Amygdala (tissue), 56 donors: ENCODE measurements at places on chromosomes 4 and X.

DNA sequence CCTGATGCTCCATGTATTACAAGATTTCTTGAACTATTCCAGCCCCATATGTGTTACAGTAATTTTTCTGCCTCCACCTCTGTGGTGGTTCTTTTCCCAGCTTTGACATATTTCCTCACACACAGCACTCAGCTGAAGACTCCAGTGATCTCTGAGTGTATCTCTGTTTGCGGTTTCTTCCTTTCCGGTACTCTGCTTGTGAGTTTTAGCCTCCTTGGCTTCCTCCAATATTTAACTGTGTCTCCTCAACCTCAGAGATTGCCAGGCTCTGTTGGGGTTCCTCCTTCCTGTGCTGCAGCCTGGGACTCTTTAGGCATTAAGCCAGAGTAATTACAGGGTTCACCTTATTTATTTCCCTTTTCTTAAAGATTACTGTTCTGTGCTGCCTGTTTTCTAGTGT is 73.2 kb downstream of the NFKB1 start:
- no peak for DNase-seq

GRCh38 chrX:3263681-3264126 is 82.7 kb downstream of the MXRA5 start:
- DNase-seq: no peak

DNA sequence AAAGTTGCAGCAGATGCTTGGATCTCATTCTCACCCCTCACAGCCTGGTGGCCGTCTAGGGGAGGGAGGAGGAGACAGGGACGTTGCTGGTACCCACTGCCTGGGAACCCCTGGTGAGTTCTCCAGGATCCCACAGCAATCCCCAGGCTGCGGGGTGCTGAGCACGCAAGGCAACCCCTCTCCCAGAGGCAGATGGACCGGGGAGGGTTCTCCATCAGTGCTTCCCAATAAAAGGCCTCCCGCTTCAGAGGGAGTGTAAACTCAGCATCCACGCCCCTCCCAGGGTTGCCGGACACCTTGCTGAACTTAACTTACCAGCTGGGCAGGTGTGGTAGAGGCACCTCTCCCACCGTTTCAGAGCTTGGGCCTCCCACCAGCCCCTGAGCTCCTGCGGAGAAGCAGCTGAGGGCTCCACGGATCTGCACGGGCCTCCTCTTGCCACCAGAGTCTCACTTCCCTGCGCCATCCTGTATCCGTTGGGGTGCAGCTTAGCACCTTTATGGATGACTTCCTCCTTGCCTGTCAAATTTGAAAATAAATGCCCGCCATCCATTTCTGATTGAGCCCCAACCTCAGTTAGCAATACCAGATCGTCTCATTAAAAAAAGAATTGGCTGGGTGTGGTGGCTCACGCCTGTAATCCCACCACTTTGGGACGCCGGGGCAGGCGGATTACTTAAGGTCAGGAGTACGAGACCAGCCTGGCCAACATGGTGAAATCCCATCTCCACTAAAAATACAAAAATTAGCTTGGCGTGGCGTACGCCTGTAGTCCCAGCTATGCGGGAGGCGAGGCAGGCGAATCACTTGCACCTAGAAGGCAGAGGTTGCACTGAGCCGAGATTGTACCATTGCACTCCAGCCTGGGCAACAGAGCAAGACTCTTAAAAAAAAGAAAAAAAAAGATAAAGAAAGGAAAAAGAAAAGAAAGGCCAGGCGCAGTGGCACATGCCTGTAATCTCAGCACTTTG is 14.8 kb upstream of the TBC1D14 start:
- no peak for DNase-seq

- no peak for DNase-seq
Observed at GRCh38 chr4:14196131-14196530, 568.6 kb upstream of the BOD1L1 start.

DNA sequence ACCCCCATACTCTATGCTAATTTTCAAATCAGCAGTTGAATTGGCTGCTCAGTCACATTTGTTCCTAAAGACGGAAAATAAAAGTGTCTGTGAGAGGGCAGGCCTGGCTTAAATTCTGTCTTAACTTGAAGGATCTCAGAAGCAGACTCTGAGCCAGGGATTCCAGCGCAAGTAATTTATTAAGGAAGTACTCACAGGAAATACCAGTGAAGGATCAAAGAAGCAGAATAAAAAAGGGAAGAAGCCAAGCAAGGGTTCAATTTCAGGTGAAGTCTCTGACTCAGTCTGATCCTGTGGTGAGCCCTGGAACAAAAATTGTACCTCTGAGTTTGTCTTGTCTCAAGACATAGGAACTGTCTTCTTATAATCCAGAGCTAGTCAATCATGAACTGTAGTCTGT is 52.2 kb downstream of the IL1RAPL1 start:
- no peak for DNase-seq

DNA sequence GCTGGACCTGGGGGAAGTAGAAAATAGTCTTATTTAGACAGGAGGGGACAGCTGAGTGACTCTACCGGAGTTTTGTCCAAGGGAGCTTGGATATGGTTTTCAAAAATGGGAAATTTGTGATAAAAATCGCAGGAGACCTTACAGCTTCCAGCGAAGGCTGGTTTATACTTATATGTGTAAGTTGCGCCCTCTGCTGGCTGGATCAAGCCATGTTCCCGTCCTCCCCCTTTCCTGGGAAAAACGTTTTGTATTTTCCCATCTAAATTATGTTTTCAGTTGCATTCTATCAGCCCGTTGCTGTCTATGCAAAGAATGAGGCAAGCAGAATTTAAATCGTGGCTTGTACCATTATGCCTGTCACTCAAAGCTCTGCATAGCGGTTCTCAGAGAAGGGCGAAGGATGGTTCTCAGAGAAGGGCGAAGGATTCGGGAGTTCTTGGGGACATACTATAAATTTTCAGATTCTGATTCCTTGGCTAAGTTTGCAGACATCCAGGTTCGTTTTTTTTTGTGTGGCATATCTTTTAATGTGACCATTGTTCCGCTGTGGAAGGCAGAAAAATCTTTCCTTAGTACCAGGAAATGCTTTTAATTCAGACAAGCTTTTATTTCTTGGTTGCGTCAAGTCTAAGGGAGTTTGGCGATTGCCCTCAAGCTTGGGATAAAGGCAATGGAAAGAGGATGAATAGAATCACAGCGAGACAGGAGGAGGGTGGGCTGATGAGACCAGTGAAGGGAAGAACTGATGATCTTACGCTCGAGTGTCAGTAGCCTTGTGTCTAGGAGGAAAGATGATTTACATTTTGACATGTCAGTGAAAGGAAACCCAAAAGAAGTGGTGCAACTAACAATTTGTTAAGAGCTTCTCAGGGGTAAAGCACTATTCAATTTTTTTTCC is 128.5 kb upstream of the ARX start:
- peak; percentile 1 for DNase-seq

- DNase-seq: no peak
Observed at GRCh38 chr4:168574581-168575295, 77.9 kb downstream of the PALLD start.

DNA sequence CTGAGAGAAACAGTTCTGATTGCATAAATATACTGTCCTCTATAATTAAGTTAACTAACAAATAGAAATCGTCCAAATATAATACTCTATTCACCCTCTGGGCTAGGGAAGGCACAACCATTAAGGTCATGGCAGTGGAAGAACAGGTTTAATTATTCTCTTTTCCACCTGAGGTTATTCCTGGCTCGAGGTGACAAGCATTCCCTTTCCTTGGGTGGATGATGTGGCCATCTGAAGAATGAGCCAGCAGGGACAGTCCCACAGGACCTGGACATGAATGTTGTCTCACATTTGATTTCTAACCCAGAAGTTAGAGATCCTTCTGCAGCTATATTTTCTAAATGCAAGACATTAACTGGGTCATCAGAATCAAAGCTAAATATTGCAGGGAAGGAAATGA is 5.5 kb downstream of the IBSP start:
- no peak for DNase-seq

- DNase-seq: no peak
Observed at GRCh38 chr4:72779241-72779640, 210.2 kb upstream of the ADAMTS3 start.

DNA sequence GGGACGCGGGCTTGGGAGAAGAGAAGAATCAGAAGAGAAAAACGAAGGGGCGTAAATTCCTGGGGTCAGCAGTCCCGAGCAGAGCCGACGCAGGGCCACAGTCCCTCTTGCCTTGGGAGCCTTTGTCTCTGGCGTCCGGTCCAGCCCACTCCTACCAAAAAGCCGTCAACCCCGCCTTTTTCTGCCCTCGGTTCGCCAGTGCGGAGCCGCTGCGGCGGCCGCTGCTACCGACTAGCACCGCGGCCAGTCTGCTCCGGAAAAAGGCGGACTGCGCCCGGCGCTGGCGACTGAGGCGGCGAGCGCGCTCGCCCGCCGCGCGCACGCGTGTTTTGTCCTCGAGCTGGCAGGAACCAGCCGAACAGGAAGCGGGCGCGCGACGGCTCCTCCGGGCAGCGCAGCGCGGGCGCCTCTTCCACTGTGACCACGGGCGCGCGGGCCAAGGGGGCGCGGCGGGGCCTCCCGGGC is 502 bp downstream of the HNRNPDL start:
- DNase-seq: peak; percentile 75

GRCh38 chr4:69066945-69067344 is 29.3 kb upstream of the UGT2B7 start:
- no peak for DNase-seq

GRCh38 chr4:13597604-13598003 is 29.9 kb downstream of the BOD1L1 start:
- no peak for DNase-seq

DNA sequence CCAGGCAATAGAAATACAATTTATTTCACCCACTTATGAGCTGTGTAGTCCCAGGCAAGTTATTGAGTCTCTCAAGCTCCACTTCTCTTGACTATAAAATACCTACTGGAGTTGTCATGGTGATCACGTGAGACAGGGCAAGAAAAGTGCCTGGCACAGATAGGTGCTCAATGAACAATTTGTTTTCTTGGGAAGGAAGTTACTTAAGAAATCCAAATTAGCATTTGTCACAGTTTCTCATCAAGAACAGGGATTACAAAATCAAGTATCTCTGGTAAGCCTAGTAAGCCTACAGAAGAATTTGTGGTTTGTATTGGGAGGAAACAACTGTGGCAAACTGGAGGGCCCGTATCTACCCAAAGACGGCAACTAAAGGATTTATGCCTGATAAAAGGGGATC is 37.5 kb upstream of the RASGEF1B start:
- no peak for DNase-seq

DNA sequence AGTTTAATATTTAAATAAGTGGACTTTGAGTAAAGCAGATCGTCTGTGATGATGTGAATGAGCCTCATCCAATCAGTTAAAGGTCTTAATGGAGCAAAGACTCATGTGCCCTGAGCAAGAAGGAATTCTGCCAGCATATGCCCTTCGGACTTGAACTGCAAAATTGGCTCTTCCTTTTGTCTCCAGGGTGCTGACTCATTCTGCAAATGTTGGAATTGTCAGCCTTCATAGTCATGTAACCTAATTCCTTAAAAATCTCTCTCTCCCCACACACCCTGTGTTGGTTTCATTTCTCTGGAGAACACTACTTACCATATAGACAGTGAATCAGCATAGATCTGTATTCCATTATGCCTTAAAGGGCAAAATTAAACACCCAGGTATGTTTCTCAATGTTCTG is 609.8 kb upstream of the GALNTL6 start:
- DNase-seq: no peak

- DNase-seq: no peak
Observed at GRCh38 chr4:84647312-84647884, 64.5 kb downstream of the CDS1 start.

- DNase-seq: no peak
Observed at GRCh38 chrX:46637938-46638337, 64.4 kb downstream of the CHST7 start.

- no peak for DNase-seq
Observed at GRCh38 chr4:181933471-181933870, 309.7 kb upstream of the TENM3 start.

- no peak for DNase-seq
Observed at GRCh38 chrX:68660746-68661145, 13.3 kb downstream of the STARD8 start.

DNA sequence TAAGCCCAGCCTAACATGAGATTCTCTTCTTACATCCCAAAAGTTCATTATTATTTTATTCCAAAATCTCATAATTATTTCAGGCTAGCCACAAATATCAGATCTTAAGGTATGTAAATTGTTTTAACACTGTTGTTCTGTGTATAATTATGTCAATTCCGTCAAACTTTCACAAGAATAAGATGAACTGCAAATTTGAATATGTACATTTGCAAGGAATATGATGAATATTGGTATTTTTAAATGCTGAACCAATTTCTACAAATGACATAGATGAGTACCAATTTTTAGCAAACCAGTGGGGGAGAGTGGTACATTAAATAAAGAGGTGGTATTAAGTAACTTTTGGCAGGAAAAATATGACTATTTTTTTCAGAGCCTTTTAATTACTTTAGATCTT is 282.3 kb upstream of the MAD2L1 start:
- no peak for DNase-seq

- no peak for DNase-seq
Observed at GRCh38 chrX:1743105-1743504, 128.2 kb downstream of the ASMT start.

DNA sequence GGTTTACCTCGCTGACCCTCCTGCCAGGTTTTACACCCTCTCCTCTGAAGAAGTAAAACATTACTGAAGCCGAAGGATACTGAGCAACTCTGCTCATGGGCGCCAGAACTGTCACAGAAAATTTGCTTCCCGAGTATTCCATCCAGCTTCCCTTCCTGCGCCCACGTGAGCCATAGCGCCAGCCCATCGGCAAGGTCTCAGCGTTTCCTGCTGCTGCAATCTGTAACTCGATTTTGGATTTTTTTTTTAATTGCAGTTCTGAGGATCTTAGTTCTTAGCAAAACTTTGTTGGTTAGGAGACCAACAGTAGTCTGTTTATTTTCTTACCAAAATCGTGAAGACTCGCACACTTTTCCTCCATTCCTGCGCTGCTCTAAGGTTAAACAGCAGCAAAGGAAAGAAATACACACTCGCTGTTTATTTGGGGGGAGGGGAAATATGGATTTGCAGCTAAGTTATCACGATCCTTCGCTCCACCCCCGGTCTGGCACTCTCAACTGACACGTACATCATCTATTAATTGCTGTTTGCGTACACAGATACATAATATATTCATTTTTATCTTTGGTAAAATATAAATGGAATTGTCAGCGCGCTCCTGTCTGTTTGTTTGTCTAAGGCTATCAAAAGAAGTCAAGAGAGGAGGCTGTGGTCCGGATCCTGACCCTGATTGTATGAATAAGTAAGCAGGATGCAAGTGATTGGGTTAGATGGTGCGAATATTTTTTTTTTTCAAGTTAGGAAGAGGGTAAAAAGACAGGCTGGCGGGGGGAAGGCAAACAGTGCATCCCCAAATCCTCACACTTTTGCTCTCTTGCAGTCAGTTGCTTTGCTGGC is at the start of gene TLL1:
Gene TLL1, plus strand, starts transcription at position 777 of the 837 bp plus-strand sequence. CDS start 668 bp downstream, outside the sequence.
- DNase-seq: no peak

GRCh38 chr4:121582296-121582695 is 114.5 kb downstream of the ANXA5 start:
- DNase-seq: no peak
